ENCODE measurements at places on chromosomes 5 and 9.

DNA sequence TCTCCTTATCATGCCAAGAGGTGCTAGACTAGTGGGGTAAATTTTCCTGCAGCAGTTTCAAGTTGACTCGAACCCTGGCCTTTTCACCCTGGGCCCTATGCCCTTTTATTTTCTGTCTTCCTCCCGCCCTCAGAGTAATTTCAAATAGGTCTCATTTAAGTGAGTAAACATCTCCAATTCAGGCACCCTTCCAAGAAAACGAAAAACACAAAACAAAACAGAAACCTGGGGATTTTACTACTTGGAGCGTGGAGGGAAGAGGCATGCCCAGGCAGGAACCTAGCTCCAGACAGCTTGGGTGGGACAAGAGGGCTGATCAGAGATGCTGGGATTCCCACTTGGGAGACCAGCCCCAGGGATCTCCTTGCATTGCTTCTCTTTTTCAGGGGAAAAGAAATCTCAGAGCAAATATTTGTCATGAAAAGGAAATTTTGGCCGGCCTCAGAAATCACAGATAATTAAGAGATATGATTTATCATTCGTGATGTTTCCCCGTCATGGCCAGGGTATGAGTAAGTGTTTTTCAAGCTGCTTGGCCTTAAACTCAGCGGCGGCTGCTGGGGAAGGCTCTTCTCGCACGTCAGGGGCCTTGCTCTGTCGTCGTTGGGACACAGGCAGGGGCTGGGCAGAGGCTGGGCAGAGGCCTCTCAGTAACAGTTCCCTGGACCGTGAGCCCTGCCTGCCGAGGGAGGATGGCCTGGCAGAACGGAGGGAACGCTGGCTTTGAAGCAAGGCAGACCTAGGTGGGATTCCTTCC is 248.6 kb upstream of the KLF4 start:
- H3K36me3 ChIP-seq: no peaks in the 10 kb centered on the region
- no peaks in the 10 kb centered on the region for H3K4me1 ChIP-seq
- no peak overlapping the region for H3K4me3 ChIP-seq
- no peak for DNase-seq
- no peak overlapping the region for H3K27ac ChIP-seq
- no peaks in the 10 kb centered on the region for H3K27me3 ChIP-seq

DNA sequence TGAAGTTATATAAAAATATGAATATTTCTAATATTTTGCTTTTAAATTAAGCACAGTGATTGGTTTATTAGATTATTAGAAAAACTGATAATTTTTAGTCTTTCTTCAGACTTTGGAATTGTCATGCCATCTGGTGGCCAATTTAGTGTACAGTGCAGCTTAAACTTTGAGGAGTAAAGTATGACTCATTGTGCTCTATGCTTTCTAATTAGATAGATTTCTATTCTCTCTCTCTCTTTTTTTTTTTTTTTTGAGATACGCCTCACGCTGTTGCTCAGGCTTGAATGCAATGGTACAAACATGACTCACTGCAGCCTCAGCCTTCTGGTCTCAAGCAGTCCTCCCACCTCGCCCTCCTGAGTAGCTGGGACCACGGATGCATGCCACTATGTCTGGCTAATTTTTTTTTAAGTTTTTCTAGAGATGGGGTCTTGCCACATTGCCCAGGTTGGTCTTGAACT is 42.1 kb upstream of the GPR21 start:
- H3K4me1 ChIP-seq: no peaks in the 10 kb centered on the region
- H3K4me3 ChIP-seq: no peak overlapping the region
- H3K27me3 ChIP-seq: no peaks in the 10 kb centered on the region
- DNase-seq: no peak
- H3K27ac ChIP-seq: no peak overlapping the region
- peaks cover 2% of the 10 kb centered on the region for H3K36me3 ChIP-seq

GRCh38 chr5:143372187-143372829 is 31.2 kb downstream of the NR3C1 start:
- H3K27me3 ChIP-seq: no peaks in the 10 kb centered on the region
- no peak overlapping the region for H3K27ac ChIP-seq
- no peak overlapping the region for H3K4me3 ChIP-seq
- no peaks in the 10 kb centered on the region for H3K36me3 ChIP-seq
- no peak for DNase-seq

GRCh38 chr5:116032991-116033390 is 719 bp downstream of the ARL14EPL start:
- no peaks in the 10 kb centered on the region for H3K4me1 ChIP-seq
- H3K27me3 ChIP-seq: no peaks in the 10 kb centered on the region
- no peak overlapping the region for H3K27ac ChIP-seq
- no peak for DNase-seq
- no peaks in the 10 kb centered on the region for H3K36me3 ChIP-seq

- 0 out of 2 replicates have a peak overlapping the region, but pooled peaks have one; percentile 35 for H3K4me3 ChIP-seq
- peaks cover 3% of the 10 kb centered on the region for H3K4me1 ChIP-seq
- H3K27ac ChIP-seq: no peak overlapping the region
Observed at GRCh38 chr9:136133959-136134484, 15.3 kb upstream of the TMEM250 start.

DNA sequence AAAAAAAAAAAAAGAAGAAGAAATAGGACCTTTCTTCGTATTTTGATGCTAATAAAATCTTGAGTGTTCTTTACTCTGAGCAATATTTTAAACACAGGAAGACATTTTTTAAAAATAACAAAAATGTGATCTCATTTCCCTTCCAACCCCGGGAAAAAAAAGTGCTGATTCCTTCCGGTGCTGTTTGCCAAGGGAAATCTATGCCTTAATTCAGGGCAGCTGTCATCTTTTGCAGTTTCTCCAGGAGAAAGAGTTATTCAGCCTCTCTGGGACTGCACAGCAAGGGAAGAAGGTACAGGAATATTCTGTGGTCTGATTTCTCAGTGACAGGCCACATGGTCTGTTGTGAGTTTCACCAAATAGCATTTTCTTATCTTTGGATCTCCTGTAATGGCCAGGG is 291.9 kb upstream of the IRX1 start:
- H3K27me3 ChIP-seq: no peaks in the 10 kb centered on the region
- no peak overlapping the region for H3K4me3 ChIP-seq
- H3K36me3 ChIP-seq: no peaks in the 10 kb centered on the region

DNA sequence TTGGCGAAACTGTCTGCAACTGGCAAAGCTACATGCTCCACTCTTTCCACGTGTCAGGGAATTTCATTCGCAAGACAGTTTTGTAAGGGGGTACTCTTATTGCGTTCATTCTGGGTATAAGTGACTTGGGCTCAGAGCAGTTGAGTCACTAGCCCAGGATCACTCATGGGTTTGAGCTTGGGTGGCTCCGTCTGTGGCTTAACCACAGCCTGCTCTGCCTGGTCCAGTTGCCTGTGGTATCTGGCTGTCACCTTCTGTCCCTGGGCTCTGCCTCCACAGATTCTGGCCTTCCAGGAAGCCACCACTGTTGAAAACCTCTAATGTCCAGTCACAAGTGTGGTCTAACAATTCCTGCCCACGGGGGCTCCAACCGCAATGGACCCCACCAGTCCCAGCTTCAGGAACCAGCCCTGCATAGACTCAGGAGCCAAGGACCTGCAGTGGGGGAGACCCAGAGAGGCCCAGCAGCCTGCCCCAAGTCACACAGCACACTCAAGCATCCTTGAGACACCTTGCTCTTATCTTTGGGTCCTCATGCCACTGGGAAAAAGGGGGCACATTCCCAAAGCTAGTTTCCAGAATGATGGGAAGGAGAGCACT is 10.4 kb downstream of the KIF12 start:
- H3K4me1 ChIP-seq: no peaks in the 10 kb centered on the region
- H3K27me3 ChIP-seq: no peaks in the 10 kb centered on the region
- no peak for DNase-seq
- no peak overlapping the region for H3K4me3 ChIP-seq
- H3K27ac ChIP-seq: no peak overlapping the region

DNA sequence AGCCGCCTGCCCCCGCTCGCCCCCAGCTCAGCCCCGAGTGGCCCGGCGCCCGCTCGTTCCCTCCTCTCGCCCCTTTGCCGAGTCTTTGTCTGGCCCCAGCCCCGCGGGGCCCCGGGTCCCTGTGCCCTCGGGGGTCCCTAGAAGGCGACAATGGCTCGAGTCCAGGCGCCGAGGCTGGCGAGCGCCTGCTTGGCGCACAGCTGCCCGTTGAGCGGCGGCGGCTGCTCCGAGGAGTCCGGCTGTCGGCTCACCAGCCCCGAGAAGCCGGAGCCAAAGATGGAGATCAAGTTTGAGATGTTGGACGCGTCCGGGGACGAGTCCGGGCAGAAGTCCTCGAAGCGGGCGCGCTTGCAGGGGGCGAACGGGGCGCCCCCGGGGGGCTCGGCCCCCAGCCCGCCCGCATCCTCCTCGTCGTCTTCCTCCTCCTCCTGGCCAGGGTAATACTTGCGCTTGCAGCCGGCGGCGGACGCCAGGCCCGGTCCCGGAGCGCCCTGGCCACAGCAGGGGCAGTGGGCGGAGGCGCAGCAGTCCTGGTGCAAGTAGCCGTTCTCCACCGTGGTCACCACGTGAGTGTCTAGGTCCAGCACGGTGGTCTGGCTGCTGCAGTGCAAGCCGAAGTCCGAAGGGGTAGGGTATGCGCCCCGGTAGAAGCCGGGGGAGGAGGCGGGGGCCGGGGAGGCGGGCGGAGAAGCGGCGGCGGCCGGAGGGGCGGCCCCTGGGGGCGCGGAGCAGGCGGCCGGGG is 1.2 kb downstream of the IER5L start:
- no peak for DNase-seq
- peak overlapping the region; percentile 30 for H3K4me3 ChIP-seq
- H3K4me1 ChIP-seq: peaks cover 3% of the 10 kb centered on the region
- H3K36me3 ChIP-seq: no peaks in the 10 kb centered on the region

DNA sequence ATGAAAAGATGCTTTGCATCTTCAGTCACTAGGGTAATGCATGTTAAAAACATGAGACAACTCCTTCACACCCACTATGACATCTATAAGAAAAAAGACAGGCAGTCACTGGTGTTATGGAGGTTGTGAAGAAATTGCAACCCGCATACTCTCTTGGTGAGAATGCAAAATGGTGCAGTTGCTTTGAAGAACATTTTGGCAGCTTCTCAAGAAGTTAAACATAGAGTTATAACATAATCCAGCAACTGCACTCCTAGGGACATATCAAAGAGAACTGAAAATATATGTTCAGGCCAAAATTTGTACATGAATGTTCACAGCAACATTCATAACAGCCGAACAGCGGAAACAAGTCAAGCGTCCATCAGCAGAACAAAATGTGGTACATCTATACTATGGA is 46.3 kb upstream of the TBC1D9B start:
- no peak for DNase-seq
- no peaks in the 10 kb centered on the region for H3K27me3 ChIP-seq
- 0 out of 2 replicates have a peak, but pooled peaks cover 2% of the 10 kb centered on the region for H3K36me3 ChIP-seq
- no peaks in the 10 kb centered on the region for H3K4me1 ChIP-seq
- H3K4me3 ChIP-seq: no peak overlapping the region
- H3K27ac ChIP-seq: no peak overlapping the region

DNA sequence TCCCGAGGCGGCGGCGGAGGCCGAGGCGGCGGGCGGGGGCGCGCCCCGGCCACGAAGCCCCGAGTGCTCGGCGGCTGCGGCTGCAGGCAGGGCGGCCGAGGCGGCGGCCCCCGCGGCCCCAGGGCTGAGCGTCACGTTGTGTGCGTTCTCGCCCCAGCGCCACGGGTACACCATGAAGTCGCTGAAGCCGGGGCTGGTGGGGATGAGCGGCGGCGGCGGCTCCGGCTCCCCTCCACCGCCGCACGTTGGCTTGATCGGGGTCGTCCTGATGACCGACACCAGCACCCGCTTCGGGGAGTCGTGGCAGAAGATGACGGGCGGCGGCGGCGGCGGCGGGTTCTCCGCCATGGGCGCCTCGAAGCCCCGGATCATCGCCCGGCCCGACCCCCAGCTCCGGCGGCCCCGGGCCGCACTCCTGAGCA is 498 bp downstream of the ZNF367 start:
- no peaks in the 10 kb centered on the region for H3K27me3 ChIP-seq
- peak overlapping the region; percentile 83 for H3K4me3 ChIP-seq
- no peaks in the 10 kb centered on the region for H3K36me3 ChIP-seq
- no peak overlapping the region for H3K27ac ChIP-seq
- H3K4me1 ChIP-seq: peaks cover 5% of the 10 kb centered on the region
- DNase-seq: no peak

DNA sequence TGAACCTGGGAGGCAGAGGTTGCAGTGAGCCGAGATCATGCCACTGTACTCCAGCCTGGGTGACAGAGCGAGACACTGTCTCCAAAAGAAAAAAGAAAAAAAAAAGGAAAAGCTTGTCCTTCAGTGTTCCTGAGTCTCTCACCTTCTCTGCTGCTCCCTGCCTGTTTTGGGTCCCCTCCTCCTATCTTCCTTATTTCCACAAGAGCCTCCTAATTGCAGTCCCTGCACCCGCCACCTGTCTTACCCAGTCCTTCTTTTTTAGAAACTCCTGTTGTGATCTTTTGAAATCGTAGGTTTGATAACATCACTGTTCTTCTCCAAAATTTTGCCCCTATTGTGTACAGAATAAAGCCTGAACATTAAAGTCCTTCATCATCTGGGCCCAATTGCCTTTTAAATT is 234.9 kb downstream of the SH3GL2 start:
- no peak overlapping the region for H3K27ac ChIP-seq
- no peak overlapping the region for H3K4me3 ChIP-seq
- no peaks in the 10 kb centered on the region for H3K4me1 ChIP-seq

- no peaks in the 10 kb centered on the region for H3K36me3 ChIP-seq
- H3K27ac ChIP-seq: no peak overlapping the region
- no peaks in the 10 kb centered on the region for H3K27me3 ChIP-seq
- peaks cover 3% of the 10 kb centered on the region for H3K4me1 ChIP-seq
Observed at GRCh38 chr5:116766470-116766947, 191.9 kb upstream of the SEMA6A start.

DNA sequence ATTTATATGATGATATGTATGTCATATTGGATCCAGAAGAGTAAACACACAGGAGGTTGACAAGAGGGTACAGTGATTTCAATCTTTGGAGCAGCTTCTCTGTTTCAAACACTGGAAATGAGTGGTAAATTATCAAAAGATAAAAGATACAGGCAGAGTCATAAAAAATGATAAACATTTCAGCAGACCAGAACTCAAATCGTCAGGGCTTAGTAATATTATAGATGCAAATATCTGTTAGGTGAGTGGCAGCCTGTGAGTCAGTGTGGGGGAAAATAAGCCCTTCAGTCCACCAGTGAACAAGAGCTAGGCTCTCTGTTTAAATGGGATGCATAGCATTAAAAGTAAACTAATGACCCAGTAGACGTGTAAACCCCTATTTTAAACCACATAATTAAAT is 1378.1 kb downstream of the EFNA5 start:
- no peak overlapping the region for H3K27ac ChIP-seq
- H3K36me3 ChIP-seq: no peaks in the 10 kb centered on the region
- DNase-seq: no peak

DNA sequence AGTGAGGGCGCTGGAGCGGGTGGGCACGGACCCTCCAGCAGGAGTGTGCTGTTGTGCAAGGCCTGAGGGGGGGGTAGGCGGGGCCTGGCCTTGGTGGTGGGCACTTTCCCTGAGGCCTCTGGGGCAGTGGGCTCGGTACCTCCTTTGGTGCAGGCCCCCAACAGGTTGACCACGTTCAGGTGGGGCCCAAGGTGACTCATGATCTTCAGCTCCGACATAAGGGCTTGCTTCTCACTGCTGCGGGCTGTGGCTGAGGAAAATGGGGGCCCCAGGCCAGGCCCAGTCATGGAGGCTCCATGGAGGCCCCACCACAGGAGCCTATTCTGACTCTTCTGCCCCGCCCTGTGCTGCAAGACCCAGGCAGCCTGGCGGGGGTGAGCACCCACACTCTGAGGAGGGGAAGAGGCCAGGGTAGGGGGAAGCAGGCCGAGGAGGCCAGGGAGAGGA is 31.5 kb downstream of the PDGFRB start:
- H3K4me3 ChIP-seq: no peak overlapping the region
- H3K27me3 ChIP-seq: no peaks in the 10 kb centered on the region
- H3K4me1 ChIP-seq: no peaks in the 10 kb centered on the region
- DNase-seq: no peak
- no peak overlapping the region for H3K27ac ChIP-seq

- peaks cover 5% of the 10 kb centered on the region for H3K4me1 ChIP-seq
- H3K36me3 ChIP-seq: no peaks in the 10 kb centered on the region
- no peak for DNase-seq
Observed at GRCh38 chr5:78648359-78649210, at the start of gene LHFPL2. Gene LHFPL2 (minus strand): TSS chr5:78648772. CDS start chr5:78510213, 138,559 bp downstream.

Data from iPS DF 6.9 (cell line).